ENCODE measurements at places on chromosomes 4 and X. TPM values are rescaled to one million over a fixed set of nuclear protein-coding genes. Genes with fewer than 3 reads are reported as not detected.

- DNase-seq = no peak
Measured at GRCh38 chr4:2795893-2796848, 3.3 kb downstream of the SH3BP2 start.

DNA sequence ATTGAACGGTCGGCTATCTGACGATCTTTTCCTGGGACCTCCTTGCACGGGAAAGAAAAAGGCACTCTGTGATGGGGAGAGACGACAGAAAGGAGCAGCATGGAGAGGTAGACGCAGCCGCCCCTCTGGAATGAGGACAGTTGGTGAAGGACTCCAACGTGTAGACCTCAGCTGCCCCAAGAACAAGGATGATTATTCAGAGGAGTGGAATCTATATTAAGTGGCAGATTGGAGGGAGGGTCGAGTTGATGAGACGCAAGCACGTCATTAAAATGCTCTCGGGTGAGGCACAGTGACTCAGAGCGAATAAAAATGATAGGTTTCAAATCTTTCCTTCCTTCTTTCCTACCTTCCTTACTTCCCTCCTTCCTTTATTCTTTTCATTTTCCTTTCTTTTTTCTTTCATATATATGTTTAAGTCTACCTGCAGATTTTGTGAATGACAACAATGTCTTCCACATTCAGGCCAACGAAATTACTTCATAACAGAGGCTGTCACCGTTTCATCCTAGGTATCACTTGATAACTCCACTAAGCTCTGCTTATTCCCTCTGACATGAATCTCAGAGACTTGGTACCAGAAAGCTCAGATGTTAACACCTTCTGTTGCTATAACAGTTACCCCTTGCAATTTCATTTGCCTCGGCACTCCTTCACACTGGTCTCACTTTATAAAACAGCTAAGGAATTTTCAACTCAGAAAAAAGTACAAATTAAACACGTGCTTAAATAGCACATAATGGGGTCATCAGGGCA is 110.0 kb upstream of the PPARGC1A start:
- no peak for DNase-seq

GRCh38 chr4:149951152-149951900 is 126.9 kb upstream of the DCLK2 start:
- no peak for DNase-seq

DNA sequence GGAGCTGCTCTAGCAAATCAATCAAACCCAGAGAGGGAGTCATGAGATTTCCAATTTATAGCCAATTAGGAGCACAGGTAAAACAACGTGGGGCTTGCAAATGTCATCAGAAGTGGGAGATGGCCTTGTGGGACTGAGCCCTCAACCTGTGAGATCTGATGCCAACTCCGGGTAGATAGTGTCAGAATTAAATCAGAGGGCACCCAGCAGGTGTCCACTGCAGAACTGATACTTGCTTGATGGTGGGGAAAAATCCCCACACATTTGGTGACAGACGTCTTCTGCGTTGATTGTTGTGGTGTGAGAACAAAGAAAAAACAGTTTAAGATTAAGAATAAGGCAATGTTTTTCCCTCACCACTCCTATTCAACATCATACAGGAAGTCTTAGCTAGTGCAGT is 1402.8 kb downstream of the RAPGEF2 start:
- no peak for DNase-seq

The GPRASP3 gene
- 3.4 TPM for total RNA-seq

The MFAP3L gene
- total RNA-seq = 7.7 TPM
